ENCODE measurements at places on chromosomes 3 and 15. TPM values are rescaled to one million over a fixed set of nuclear protein-coding genes. Genes with fewer than 3 reads are reported as not detected.

The GRAMD2A gene
- total RNA-seq = not detected

GRCh38 chr15:25397100-25397499, 41.7 kb downstream of the UBE3A start:
- no peak for DNase-seq

- no peak for DNase-seq
These were observed 141.8 kb upstream of the ICE2 start for GRCh38 chr15:60620708-60621107.

The EIF4A2 gene
- 446 TPM for total RNA-seq

DNA sequence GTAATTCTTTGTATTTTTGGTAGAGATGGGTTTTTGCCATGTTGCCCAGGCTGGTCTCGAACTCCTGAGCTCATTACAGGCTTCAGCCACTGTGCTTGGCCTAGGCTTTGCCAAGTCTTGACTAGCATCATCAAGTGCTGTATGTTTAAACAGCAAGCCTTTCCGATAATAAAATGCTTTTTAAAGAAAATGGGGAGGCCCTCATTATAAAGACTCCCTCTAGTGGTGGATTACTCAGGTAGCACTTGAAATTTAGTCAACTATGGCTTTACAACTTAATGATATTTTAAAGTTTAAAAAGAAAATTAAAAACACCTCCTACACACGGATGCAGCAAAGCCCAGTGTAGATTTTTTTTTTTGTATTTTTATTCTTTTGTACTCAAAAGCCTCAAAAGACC, 213.6 kb downstream of the GAP43 start:
- DNase-seq = no peak

DNA sequence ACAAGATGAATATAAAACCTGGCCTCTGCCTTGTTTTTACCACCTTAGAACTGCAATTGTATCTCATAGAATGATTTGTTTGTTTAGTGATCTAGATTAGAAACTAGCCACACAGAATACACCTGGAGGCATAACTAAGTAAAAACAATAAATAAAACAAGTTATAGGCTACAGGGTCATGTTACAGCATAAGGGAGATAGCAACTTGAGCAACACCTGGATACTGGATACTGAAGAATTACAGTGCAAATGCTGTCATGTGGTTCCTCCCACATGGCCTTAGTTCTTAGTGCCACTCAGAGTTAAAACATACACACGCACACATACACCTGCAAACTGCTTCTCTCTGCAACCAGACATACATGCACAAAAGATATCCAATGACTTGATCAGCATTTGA, 563.4 kb upstream of the DPPA4 start:
- no peak for DNase-seq

GRCh38 chr3:48536116-48536515, 20.5 kb downstream of the PFKFB4 start:
- DNase-seq = no peak

The VEPH1 gene
- total RNA-seq = not detected

The MNS1 gene
- total RNA-seq = 2.3 TPM

DNA sequence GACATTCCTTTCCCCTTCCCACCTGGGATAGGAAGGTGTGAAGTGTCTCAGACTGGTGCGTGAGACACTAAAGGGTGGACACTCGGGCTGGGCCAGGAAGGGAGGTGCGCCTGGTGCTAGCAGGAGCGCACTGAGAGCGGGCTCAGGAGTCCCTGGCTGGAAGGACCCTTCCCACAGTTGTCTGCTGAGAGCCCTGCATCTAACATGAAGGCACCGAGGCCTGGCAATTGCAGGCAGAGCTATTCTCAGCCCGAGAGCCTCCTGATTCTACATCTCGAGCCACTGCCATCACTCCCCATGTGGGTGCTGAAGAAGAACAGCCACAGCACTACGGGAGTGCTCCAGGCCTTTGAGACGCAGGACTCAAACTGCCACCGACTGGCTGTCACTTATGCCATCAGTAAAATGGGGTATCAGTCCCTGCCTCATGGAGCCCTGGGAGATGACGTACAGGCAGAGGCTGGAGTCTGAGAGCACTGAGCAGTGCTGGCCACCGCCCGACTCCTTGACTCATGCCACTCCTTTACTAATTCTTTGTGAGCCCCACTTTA, 159.4 kb downstream of the KLF13 start:
- no peak for DNase-seq

DNA sequence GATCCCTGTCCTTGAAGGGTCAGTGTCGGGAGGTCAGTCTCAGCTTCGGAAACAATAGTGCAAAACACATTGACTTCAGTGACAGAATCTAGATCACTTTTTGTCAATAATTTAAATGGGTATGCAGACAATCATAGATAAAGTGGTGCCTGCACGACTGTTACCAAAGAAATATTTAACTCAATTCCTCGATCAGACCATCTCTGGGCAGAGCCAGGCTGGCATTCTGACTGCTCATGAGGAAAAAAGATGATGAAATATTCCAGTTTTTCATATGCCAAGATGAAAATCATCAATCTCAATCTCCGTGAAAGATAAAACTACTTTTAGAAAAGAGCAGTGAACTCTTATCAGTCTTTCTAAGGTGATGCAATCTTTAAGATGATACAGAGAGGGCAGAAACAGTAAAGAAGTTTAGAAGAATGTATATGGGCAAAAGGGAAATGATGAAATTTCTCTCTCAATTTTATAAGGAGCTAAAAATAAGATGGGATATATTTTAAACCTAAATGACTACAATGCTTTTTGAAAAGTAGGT, 169.9 kb downstream of the WDR72 start:
- DNase-seq = no peak

The CCR8 gene
- not detected for total RNA-seq

DNA sequence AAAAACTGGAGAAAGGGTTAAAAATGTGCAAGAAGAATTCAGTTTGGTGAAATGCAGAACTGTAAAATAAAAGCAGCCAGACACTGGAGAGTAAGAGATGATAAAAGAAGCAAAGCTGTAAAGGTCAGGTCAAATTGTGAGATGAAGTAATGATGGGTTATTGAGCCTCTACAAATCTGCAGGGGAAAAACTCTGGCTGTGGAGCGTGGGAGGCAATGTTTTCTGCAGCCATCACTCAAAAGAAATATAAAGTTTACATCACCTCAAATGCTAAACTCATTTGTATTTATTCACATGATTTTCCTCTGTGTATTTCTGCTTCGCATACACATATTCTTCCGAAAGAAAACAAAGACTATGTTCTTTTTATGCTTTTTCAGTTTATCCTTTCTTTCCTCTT, 158.8 kb upstream of the GPR149 start:
- DNase-seq = no peak

DNA sequence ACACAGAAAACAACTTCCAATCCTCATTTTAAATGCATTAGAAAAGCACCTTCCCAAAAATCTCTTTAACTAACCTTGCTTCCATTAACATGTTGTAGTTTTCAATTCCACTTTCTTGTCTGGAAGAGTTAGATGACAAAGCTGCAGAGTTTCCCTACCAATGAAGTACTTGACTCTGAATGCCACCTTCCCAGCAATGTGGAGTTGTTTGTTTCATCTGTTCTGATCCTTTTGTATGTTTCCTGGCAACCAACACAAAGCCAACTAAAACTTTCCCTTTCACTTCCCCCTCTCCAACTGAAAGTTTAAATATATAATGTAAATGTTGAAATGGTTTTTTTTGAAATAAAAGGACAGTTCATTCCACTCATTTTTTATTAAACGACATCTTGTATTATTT, at the start of gene WDR49:
Gene WDR49, minus strand, starts transcription at position 183 of the 400 bp plus-strand sequence. CDS start 517 bp downstream, outside the sequence.
- no peak for DNase-seq

- no peak for DNase-seq
These were observed 26.8 kb downstream of the RPN1 start for GRCh38 chr3:128623762-128624176.

DNA sequence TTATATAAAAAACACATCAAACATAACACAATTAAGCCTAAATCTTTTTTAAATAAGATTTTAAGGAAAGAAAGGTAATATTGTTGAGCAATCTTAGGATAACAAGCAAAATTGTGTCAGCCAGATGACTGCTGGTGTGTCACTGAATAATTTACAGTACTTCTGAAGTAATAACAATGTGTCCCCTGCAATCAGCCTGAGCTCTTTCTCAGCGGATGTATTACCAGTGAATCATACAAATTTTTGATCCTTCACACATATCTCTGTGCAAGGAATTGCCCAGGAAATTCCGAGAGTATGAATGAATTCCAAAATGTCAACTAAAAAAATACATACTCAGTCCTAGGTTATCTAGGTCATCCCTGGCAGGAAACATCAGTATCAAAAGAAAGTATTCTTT, 76.6 kb upstream of the PTX3 start:
- no peak for DNase-seq

The ZSCAN2 gene
- 21.5 TPM for total RNA-seq

The C3orf62 gene
- total RNA-seq = 1.6 TPM

The HYAL3 gene
- 5.9 TPM for total RNA-seq

DNA sequence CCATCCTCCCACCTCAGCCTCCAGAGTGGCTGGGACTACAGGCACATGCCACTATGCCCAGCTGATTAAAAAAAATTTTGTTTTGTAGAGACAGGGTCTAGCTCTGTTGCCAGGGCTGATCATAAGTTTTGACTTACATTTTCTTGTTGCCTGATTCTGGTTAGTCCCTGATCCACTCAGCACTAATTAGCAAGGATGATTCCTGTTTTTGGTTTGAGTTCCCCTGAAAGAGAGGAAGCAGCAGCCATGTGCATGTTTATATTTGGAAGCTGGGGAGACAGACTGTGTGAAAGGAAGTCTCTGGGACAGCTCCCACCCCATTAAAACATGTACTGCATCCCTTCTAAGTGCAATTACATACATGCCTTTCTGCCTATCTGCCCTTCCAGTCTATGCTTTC, 3.6 kb upstream of the NCK1 start:
- no peak for DNase-seq

- no peak for DNase-seq
These were observed 4.5 kb upstream of the MYRIP start for GRCh38 chr3:39804951-39805350.

DNA sequence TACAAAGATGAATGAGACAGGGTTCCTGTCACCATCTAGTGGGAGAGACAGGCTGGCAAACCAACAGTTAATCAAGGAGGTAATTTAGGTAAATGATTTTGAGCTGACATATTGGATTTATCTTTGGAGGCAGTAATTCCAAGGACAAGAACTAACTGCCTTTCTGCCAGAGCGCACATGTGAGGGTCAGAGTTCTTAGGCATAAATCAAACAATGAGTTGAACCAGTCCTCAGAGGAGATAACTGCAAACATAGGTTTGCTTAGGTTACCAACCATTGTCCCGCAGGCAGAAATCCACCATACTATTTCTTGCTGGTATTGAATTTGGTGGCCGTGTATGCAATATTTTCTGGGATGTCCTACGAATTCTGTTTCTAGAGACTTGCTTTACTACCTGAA, 14.2 kb upstream of the PPP1R2 start:
- peak; percentile 40 for DNase-seq

DNA sequence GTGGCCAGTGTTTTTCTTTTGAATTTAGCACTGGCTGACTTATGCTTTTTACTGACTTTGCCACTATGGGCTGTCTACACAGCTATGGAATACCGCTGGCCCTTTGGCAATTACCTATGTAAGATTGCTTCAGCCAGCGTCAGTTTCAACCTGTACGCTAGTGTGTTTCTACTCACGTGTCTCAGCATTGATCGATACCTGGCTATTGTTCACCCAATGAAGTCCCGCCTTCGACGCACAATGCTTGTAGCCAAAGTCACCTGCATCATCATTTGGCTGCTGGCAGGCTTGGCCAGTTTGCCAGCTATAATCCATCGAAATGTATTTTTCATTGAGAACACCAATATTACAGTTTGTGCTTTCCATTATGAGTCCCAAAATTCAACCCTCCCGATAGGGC, 43.5 kb downstream of the AGTR1 start:
- DNase-seq = no peak

DNA sequence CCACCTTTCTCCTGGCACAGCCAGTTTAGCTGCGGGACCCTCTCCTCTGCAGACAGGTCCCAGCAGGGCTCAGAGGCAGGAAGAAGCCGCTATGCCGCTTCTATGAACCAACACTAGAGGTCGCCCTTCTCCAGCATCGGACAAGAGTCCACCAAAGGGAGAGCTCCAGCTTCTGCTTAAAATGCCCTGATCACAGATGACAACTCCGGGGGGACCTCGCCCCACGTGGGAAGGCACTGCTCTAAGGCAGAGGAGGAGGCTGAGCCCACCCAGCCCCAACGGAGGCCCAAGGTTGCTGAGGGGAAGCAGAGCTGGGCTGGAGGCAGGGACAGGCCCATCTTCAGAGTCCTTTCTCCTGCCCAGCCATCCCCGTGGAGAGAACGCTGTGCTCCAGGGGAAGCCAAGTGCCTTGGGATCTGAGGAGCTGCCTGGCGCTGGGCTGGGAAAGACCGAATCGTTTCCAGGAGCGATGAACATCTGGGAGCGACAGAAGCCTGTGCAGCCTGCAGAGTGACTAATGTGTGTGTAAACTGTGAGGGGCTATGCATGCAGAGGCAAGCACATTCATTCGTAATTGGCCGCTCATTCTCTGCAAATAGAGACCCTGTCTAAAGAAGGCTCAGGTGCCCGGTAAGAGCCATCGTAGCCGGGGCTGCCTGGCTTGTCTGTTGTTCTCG, 43.5 kb upstream of the BDH1 start:
- peak; percentile 70 for DNase-seq

DNA sequence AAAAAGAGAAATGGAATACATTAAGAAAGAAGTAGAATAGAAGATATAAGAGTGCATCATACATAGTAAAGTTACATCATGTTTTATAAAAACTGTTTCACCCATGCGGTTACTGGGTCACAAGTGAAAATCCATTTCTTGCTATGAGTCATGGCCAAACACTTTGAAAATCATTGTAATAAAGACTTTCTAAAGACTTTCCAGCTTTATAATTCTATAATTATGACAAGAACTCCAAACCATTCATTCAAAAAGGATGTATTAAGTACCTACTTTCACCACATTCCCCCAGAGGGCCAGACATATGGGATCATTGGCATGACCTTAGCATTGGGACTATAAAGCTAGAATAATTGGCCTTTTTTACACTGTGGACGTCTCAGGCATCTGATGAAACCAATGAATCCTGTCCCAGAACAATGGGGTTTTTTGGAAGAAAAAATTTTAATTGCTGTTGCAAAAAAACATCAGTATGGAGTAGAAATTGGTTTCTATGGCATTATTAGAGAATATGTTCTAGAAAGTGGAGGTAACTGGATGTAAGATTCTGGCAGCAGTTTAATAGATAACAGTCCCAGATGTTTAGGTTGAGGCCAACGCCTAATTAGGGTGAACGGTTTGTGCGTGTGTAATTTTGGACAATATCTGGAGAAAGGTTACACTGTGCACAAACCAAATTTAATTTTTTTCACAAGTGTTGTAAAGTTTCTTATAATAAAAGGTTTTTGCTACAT, 3.3 kb upstream of the SKIC8 start:
- no peak for DNase-seq

DNA sequence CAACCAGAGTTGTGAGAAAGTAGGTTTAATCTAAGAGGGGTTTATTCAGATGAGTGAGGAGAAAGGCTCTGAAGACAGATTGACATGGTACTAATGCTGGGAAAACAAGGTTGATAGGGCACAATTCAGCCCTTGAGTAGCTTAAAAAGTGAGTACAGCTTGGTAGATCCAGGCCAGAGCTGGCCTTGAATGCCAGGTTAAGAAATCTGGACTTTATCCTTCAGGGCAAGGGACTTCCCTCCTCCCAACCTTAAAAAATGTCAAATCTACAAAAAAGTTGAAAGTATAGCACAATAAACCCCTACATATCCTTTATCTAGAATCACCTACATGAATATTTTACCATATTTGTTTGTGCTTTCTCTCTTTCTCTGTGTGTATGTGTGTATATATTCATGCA, 7.9 kb downstream of the TM4SF18 start:
- no peak for DNase-seq

- DNase-seq = no peak
These were observed 137.5 kb upstream of the PRR23C start for GRCh38 chr3:139182143-139182542.

All from HepG2 (cell line).